ENCODE measurements at places on chromosomes 5 and 9.

DNA sequence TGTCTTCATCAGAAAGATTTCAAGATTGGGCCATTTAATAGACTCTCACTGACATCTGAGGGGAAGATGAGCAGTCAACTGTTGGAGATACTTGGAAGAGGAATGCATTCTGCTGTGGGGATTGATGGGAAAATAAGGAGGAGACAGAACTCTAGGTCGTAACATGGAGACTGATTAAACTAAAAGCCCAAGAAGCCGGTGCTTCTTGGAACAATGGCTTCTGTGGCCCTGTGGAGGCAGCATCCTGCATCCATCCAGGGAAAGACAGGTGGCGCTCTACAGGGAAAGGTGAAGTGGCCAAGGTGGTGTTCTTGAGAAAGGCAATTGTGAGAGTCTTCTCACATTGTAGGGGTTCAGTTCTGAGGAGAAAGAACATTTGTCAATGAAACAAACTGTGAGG, 31.3 kb downstream of the ZFAND5 start:
- no peak for DNase-seq

DNA sequence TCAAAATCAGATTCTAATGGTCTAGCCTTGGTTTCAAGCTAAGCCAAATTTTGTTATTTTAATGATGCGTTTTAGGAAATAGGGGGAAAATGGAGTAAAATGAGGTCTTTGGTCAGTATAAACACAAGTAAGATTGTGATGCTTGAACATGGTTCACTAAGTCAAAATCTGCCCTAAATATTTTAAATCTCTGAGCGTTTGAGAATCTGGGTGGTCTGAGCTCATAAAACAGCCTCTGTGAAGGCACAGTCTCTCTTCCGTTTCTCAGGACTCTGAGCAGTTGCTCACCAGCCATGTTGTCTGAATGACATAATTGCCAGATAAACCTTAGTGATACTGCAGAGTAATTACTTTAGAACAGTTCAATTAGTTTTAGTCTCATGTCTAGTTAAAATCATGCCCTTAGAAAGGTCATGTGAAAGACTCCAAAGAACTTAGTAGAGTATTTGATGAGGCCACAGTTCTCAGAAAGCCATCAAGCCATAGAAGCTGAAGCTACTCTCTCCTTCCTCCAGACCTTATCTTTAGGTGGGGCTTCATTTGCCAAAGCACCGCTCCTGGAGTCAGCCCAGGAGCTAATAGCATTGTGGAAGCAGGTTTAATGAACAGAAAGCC, 257.1 kb upstream of the MAP3K1 start:
- no peak for DNase-seq

DNA sequence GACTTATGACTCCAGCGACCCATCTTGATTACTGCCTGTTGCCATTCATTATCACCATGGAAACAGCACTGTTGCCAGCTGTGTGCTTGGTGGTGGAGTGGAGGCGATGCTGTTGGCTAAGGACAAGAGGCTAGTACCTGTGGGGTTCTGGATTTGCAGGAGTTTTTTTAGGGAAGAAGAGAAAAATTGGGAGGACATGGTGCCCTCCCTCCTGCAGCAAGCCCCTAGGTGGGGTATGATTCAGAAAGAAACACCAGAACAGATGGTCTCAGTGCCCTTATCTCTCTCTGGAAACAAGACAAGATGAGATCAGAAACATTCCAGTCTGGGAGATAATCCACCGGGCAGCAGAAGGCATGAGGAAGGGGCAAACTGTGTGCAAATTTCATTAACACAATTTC, 87.8 kb upstream of the TLR4 start:
- DNase-seq: no peak

GRCh38 chr5:95669985-95670384, 12.8 kb downstream of the SPATA9 start:
- no peak for DNase-seq

DNA sequence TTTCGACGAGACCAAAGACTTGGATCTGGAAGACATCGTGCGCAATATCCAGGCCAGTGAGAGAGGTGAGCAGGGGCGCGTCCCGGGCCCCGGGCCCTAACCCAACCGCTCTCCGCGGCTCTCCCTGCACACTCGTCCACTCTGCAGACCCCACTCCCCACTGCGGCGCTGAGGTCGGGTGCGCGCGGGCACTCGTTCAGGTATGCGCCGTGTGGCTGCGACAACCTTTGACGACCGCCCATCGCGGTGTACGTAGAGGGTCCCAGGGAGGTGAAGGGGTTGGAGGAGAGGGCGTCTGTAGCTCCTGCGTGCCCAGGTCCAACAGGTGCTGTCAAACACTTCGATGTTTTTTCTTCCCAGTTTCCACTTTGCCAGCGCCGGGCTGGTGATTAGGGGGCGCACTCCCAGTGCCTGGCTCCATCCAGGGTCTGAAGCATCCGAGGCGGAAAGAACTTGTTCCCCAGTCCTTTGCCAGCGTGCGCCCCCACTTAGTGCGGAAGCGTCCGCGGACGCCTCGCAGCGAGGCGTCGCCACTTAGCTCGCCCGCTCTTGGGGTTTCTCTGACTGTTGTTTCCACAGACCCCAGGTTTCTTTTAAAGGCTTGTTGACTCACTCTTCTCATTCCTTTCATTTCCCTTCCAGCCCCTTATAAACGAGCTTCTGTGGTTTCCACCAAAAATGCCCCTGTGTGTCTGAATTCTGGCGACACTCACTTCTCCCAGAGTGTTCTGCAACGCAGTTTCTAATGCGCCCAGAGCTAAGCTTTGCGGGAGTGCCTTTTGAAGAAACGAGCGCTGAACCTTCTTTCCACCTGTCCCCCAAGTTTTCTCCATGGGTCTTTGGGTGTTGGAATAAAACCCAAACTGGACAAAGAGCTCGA, 1.6 kb downstream of the NPR3 start:
- DNase-seq: no peak

DNA sequence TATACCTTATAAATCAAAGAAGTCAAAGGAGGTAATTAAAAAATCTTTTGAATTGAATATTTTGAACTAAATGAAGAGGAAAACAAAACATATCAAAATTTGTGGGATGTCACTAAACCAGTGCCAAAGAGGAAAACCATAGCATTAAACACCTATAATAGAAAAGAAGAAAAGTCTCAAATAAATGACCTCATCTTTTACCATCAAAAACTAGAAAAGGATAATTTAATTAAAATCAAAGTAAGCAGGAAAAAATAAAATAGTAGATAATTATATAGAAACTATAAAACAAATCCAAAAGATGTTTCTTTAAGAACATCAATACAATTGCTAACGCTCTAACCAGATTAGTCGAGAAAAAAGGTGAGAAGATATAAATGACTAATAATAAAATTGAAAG, 47.8 kb downstream of the LPAR1 start:
- DNase-seq: no peak

DNA sequence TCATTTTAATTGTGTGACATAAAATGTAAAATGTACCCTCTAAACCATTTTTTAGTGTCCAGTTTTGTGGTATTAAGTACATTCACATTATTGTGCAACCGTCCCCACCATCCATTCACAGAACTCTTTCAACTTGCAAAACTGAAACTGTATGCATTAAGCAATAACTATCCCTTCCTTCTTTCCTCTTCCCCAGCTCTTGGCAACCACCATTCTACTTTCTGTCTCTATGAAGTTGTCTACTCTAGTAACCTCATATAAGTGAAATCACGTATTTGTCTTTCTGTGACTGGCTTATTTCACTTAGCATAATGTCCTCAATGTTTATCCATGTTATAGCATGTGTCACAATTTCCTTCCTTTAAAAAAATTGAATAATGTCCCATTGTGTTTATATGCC, 142.4 kb downstream of the C9orf152 start:
- no peak for DNase-seq

DNA sequence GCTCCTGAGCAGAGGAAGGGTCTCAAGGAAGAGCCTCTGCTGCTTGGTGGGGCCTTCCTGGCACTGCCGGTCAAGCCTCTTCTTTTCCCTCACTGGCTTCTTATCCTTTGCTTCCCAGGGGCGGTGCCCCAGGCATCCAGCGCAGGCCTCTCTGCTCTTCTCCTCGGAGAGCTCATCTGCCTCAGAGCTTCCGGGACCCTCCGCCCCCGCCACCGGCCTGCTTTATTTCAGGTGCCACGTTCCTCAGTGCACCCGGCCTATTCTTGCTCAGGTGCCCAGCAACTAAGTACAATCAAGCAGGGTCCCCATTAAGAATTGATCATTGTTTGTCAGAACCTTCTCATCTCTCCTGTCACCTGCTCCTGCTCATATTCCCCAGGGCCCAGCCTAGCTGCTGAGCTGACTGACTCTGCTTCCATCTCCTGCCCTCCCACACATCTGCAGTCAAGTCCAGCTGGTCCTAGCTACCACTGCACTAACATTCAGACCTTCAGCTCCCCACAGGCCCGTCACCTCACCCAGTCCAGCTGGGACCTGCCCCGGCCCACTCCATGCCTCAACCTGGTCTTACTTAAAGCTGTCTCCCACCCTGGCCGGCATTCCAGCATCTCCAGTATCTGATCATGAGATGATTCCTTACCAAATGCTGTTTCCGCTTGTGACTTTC, 114.3 kb upstream of the BOD1 start:
- DNase-seq: no peak

DNA sequence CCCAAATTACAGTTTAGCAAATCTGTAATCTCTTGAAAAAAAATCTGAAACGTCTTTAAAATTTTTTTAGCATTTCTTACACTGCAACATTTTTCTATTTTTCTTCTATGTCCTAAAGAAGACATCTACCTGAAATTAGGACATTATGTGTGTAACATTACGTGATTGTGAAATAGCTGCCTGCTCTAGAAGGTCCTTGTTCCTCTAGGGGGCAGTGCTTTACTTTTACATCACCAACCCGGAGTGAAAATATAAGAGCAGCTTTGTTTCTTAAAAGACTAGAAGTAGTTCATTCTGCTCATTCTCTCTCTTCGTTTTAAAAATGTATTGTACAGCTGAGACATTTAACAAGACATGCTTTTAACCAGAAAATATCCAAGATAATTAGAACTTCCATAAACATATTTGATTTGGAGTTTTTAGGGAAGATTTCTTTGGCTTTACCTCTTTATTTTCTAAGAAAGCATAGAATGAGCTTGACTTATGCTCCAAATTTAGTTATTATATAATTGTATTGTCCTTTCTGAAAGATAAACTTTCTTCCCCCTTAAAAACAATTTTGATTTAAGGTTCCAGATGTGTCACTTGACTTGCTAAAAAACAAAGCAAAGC, 48.1 kb upstream of the RIOK2 start:
- DNase-seq: no peak

DNA sequence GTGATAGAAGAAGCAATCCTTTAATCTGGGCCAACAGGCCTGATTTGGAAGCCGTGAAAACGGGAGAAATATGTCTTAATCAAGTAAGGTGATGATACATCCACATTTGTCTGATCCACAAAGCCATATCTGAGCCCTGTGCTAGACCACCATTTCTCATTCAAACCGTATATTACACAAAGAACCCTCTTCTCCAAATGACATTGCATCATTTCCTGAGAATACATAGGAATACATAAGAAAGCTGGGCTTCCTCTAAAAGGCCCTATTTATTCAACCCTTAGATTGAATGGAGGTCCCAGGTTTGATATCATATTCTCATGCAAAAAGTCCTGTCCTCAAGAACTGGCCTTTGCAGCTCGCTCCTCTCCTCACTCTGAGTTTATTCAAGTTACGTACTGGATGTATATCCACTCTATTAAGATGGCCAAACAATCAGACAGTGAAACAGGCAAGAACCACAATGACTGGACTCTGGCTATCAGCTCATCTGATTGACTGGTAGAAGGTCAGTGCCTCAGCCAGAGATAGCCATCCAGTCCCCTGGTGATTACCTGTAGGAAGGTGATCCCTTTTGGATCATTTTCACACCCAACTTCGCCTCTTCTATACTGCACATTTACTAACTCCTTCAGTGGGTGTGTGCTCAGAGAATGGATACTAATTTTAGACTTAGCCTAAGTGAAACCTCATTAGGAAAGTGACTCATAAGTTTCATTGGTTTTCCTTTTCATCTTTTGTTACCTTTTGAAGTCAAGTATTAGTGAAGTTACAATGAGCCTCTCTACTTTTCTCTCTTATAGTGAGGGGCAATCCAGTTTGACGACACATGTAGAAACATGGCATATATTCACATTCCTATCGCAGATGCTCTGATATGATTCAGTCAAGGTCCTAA, 167.6 kb upstream of the WWC1 start:
- DNase-seq: no peak

DNA sequence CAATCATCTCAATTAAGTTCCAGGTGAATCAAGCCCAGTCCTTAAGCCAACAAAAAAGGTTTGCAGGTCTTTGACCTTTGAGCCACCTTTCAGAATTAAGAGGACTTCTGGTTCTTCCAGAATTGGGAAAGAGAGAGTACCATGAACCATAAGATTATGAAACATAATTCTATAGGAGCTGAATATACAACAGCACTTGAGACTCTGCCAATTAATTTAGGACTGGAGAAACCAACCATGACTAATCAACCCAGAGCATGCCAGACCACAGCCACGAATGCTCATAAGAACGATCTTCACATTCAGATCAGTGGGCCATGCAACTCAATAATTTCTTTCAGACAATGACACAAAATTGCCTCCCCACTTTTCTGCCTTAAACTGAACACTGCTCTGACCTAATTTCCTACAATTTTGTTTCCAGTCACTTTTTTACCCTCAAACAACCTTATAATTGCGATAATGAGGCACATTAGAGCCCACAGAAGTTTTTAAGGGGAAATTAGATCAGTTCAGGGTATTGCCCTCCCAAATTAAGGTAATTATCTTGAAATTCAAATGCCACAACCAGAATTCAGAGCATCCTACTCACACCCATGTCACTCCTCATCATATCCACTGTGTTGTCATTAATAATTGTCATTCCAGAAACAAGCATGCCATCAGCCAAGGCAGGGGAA, 213.4 kb downstream of the ATPSCKMT start:
- DNase-seq: no peak

DNA sequence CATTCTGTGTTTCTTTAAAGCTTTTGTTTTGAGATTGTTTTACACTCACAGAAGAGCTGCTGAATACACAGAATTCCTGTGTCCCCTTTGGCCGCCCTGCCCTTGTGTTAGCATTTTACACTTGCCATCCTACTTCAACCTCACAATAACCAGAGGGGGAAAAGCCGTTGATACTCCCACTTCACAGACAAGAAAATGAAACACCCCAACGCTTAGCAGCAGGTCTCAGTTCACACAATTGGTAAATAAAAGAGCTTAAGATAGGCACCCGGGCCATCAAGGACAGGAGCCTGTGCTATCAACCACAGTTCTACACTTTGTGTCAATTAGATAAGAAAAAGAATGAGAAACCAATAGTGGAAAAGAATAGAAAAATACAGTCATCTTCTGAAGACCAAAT, 178.0 kb downstream of the SYK start:
- DNase-seq: no peak

DNA sequence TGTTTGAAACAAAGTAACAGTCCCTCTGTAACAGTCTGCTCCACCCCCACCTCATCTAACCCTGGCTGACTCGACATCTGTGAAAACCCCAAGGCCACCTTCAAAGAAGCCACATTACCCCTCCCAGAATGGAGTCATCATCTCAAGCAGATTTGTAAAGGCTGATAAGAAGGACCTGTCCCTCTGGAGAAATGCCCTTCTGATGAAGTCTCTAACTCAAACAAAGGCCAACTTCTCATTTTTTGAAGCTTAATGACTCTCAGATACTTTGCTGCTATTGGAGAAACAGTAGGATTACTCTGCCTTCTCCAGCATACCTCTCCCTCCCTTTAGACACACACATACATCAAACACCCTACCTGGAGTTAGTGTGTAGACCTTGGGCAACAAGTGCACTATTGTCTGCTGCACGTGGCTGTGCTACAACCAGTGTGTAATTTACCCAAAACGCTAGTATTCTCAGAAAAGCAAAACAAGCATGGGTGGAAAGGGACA, 5.3 kb upstream of the SUSD1 start:
- no peak for DNase-seq

All from activated T-cell treated with anti-CD3 and anti-CD28 coated beads, Interleukin-2, amount 50 U/mL, for 24 hours (primary cell).